ENCODE measurements at places on chromosomes 3 and 15.
A peak's percentile ranks its signal among the peaks of the same experiment; 100 is the strongest.

DNA sequence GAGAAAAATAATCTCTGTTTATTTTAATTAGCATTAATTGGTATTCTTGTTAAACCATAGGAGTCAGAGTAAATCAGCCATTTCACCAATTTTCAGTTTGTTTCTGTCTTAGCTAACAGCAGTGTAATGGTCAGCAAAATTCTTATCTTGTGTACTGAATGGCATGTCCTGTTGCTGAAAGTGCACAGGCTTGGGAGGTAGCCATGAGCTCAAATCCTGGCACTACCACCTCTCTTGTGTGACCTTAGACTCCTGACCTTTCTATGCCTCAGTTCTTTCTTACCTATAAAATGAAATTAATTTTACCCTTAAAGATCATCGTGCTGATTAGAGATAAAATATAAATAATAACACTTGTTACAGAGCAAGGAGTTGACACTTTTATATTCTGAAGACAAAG, 35.8 kb downstream of the MLH1 start:
- no peak for DNase-seq

- DNase-seq: no peak
These were observed 680.7 kb upstream of the GRM7 start for GRCh38 chr3:6180171-6180570.

GRCh38 chr15:90819390-90819789, 49.0 kb upstream of the FURIN start:
- DNase-seq: no peak

- DNase-seq: no peak
These were observed 3.1 kb upstream of the HLTF start for GRCh38 chr3:149089395-149089794.

- DNase-seq: no peak
These were observed 229.2 kb upstream of the GOLGA6L4 start for GRCh38 chr15:84006421-84006820.

DNA sequence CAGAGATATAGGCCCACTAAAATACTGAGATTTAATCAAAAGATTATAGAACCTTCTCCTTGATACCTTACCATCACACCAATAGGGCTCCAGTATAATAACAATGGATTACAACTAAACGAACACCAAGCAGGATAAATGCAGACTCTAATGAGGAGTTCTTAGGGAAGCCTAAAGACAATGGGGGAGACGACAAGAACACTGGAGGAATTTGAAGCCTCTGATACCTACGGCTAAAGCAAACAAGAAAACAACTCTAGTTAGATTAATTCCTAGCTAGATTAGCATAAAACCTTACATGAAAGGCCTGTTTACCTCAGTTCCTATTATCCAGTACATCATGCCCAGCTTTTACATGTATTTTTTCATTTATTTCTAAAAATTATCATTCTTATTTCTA, 35.1 kb downstream of the NGLY1 start:
- DNase-seq: no peak

DNA sequence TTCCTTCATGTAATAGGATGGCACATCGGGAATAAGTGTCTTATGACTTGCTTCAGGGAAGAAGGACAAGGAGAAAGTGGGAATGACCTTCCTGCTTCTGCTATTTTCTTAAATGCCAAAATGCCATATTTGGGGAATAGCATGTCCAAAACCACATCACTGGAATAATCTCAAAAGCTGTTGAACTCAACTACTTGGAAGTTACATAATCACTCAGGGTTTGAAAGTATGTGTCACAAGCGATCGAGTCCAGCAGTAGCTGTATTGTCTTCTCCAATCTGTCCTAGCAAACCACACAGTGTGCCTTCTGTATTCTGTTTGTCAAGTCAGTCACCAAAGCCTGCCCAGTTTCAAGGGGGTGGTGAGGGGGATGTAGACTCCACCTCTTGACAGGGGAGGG, 58.3 kb upstream of the GADL1 start:
- DNase-seq: no peak

GRCh38 chr3:50971487-50971924, 296.8 kb downstream of the DOCK3 start:
- DNase-seq: peak; percentile 65

- no peak for DNase-seq
These were observed 182.0 kb downstream of the KLF13 start for GRCh38 chr15:31508656-31509055.

GRCh38 chr3:122674339-122674738, 6.3 kb upstream of the PARP14 start:
- DNase-seq: no peak

DNA sequence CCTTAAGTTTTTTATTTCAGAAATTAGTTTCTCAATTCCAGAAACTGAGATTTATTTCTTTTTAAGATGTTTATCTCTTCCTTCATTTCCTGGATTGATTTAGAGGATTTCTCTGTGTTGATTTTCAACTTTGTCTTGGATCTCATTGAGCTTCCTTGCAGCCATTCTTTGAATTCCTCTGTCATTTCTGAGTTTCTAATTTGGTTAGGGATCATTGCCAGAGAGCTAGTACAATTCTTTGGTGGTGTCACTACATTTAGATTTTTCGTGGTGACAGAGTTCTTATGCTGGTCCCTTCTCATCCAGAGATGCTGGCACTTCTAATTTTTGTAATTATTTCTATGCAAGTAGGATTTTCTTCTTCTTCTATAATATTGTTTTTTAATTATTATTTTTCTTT, 691.1 kb upstream of the NAALADL2 start:
- DNase-seq: no peak

DNA sequence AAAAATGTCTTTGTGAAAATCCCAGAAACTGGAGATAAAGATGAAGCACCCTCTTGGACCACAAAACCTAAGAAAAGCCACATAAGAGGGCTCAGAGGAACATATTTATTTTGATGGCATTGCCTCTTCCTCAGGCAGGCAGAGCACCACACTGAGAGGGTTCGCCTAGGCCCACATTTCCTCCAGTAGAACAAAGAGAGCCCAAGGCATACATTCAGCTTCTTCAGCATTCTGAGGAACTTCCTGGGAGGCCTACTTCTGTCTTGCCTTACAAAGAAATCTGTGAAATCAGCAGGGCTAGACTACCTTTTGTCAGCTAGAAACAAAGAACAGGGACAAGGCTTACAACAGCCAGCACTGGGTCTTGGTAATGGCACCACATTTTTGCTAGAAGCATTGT, 1325.3 kb downstream of the SI start:
- DNase-seq: no peak
